CD4-positive, alpha-beta T cell treated with Interleukin-10 for 1 hour (primary cell): ENCODE measurements at places on chromosomes 7 and 10.

DNA sequence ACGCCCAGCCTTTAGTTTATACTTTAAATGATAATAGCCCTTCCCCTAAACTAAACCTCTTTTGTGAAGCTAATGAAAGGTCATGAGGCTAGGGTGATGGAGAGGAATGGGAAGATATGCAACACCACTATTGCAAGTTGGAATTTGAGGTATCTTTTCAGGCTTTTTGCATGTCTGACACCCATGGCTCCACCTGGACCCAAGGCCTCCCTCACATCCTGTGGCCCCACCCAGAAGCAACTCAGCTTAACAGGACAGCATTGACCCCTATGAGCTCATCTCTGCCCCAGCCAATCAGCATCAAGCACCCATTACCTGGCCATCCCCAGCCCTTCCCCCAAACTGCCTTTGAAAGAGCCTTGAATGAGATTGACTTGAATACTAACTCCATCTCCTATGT is 674.2 kb upstream of the NRP1 start:
- DNase-seq, result no peak

GRCh38 chr10:102517553-102517952 is 13.8 kb downstream of the SUFU start:
- DNase-seq, result no peak

GRCh38 chr10:107692072-107692471 is 527.6 kb upstream of the SORCS1 start:
- DNase-seq, result no peak

DNA sequence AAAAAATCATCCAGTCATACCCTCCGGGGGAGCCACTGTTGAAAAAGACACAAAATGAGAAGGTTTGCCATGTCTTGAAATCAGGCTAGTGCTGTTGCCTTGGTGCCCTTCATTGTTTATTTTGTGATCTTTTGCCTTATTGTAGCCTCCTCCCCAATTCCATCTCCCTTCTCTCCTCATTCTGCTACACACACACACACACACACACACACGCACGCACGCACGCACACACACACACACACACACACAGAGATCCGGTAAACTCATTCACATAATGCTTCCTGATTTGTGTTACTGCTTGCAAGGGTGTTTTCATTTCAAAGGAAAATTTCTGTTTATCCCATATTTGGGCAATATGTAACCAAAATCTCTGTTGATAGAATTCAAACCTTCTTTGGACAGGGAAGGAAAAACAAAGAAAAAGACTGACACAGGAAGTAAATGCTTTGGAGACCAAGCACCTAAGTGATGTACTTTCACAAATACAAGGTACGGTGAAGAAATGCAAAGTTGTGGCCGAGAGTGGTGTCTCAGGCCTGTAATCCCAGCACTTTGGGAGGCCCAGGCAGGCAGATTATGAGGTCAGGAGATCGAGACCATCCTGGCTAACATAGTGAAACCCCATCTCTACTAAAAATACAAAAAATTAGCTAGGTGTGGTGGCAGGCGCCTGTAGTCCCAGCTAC is 141.1 kb upstream of the CDK13 start:
- DNase-seq, result no peak

GRCh38 chr10:61189912-61190311 is 245.9 kb upstream of the RHOBTB1 start:
- DNase-seq, result no peak

GRCh38 chr10:105073999-105074398 is 432.9 kb downstream of the SORCS3 start:
- DNase-seq, result no peak

GRCh38 chr7:24921362-24921679 is 58.7 kb downstream of the OSBPL3 start:
- no peak for DNase-seq

DNA sequence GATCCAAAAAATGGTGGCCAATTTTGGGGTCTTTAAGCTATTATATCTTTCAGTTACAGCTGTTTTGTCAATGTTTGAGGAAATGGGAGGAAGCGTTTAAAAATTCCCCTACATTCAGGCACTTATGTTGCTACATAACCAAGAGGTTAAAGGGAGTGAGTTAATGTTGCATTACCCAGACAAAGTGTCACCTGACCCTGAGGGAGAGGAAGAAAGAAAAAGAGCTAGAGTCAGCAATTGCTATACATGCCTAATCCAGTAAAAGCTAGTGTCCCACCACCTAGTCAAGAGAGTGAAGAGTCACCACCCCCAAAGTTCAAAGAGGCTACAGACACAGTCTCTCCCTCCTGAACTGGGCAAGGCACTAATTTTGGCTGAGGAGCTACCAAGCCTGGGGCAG is 69.5 kb upstream of the ZNF92 start:
- no peak for DNase-seq

- no peak for DNase-seq
These were observed 134.3 kb upstream of the ASAH2 start for GRCh38 chr10:50385624-50386023.

DNA sequence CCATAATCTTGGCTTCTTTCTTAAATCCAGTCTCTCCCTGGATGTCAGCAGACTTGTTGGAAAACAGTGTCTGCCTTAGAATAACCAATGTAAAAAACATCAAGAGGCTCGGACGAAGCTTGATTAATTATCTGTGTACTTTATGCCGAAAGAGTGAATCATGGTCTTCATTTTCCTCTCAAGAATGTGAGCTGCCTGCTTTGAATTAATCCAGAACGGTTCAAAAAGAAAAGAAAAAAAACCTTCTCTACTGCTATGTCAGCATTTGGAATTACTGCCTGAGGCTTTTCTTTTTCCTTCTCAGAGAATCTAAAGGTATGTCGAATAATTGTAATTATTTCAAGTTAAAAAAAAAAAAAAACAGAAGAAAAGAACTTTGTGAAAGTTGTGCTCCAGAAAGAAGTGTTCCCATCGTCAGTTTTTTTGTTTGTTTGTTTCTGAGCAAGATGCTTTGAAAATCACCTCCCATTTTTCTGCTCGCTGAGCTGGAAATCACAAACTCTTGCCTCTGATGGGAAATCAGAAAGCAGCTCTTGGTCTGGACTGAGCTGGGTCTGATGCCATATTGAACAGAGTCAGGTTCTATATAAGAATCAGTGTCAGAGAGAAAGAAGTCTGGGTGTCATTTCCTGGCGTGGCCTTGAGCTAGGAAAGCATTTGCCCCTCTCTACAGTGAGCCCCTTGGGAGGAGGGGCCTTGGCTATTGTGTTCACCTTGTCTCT is 20.2 kb downstream of the PLPP4 start:
- DNase-seq, result no peak

DNA sequence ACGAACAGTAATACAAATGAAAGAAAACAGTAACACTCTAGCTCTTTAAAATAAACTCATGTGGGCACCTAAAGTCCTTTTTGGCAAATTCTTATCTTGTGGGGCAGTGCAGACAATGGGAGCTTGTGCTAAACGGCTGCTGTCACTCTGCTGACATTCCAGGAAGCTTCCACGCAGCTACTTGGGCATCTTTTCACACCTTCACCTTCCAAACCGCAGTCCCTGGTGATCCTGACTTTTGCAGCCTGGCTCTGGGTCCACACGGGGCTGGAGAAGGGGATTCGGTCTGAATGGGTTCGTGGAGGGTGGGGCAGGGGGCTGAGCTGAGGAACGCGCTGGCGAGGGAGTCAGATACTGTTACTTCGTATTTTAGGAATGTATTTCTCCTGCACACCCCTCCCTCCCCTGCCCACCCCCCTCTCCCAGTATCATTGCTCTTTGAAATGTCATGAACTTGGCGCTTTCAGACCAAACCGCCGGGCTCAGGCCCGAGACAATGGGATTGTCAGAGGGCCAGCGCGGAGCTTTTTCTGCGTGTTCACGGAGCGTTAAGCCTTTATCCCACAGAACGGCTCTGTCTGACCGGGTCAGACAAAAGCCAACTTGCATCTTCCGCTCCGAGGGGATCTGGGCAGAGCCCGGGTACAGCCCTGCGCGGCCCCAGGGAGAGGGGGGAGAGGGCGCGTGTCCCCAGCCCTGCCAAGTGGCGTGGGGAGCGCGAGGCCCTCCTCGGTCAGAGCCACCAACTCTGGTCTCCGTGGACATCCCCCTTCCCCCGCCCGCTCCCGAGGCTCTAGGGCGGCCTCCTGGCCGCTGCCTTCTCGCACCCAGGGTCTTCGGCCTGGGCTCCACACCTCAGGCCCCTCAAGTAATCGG is 76.7 kb upstream of the EN2 start:
- DNase-seq, result no peak

DNA sequence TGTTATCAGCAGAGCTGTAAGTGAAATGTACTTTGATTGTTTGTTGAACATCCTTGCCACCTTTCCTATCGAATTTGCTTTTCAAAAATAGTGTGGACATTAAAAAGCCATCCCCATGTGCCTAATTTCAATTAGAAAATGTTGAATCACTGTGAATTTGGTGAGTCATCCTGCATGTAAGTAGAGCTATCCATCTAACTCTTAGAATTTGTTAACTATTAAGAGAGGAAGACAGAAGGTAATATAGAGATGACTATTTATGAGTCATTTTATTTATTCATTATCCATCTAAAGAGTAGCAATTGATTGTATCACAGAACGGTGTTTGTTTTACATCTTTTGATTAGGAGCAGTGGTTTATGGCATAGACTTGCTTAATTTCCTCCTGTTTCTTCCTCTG is 154.7 kb downstream of the MGMT start:
- no peak for DNase-seq

DNA sequence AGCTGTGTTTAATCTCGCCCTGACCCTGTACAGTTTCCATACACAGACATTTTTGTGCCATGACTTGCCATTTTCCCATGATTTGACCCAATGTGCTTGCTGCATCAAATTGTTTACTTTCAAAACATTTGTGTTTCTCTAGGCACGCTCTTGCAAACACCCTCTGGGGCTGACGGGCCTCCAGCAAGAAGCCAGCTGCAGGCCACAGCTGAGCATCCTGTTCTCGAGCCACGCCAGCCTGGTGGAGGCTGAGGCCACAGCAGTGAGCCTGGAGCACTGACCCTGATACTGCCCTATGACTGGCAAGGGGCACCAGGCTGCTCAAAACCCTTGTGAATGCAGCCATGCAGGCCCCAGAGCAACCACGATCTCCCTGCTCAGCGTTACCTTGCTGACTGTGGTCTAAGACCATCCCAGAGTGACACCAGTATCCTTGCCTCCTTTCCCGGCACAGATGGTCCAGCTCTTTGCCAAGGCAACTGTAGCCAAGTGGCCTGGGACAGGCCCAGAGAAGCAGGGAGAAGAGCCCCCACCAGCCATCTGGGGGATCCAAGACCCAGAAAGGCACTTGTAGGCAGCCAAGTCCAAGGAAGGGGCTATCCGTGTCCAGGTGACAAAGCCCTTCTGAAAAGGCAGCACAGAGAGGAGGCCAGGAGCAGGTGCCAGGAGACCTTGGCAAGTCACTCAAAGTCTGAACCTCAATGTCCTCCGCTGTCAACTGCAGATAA is 78.5 kb downstream of the OAT start:
- DNase-seq, result no peak

- DNase-seq, result no peak
These were observed 852.9 kb downstream of the SORCS1 start for GRCh38 chr10:106311590-106311989.

- DNase-seq, result no peak
These were observed 72.4 kb downstream of the CTTNBP2 start for GRCh38 chr7:117800841-117801240.

GRCh38 chr10:71423250-71423649 is 26.5 kb downstream of the CDH23 start:
- DNase-seq, result no peak

GRCh38 chr7:149692557-149692982 is 80.8 kb downstream of the ZNF467 start:
- no peak for DNase-seq

DNA sequence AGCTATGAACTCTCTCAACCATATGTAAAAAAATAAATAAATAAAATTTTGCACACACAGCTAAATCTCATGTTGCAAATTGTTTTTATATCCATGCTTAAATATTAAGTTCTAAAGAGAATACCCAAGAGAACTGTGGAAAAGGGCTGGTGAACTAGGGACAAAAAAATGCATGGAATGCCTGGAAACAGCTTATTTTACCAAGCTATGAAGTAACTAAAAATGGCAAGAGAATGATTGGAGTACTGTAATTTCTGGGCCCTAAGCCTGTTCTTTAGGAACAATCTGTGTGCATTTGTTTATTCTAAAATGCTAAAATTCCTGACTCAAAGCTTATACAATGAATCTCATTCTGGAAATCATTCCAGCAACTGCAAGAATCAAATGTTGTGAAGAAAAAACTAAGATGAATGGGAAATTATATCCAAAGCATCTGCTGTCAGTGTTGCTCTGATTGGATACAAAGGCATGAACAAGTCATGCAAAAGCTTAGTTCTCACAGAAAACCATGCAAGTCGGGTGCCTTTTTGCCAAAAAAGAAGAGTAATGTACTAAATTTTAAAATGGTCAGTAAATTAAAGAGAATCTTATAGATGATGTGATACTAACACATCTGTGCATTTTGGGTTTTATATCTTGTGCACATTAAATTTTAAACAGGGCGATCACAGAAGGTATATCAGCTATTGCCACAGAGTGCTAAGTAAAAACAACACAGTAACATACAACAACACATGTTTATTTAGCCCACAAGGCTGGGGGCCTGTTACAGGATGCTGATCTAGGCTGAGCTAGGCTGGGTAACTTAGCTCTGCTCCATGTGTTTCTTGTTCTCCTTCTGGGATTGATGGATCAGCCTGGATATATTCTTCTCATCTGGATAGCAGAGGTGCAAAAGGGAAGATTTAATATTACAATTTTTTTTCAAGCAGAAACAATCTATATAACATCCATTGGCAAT is 453.5 kb upstream of the SEMA3A start:
- no peak for DNase-seq

DNA sequence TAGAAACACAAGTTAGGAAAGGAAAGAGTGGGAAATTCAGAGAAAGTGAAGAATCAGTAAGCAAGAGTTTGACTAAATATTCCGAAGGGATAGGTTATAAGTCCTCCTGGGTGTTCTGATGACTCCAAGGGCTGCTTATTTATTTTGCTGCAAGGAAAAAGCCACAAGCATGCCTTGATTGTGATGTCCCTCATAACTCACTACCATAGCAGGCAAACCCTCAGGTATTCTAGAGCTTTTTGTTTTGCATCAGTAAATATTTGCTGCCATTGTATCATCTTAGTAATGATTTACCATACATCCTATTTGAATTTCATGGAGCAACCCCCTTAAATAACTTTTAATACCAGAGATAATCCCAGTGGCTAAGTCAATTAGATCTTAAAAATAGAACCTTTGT is 688.1 kb downstream of the SUGCT start:
- DNase-seq, result no peak

- DNase-seq, result no peak
These were observed 5.9 kb downstream of the HOXA13 start for GRCh38 chr7:27194002-27194352.
